ENCODE measurements at places on chromosomes 7 and 10.

DNA sequence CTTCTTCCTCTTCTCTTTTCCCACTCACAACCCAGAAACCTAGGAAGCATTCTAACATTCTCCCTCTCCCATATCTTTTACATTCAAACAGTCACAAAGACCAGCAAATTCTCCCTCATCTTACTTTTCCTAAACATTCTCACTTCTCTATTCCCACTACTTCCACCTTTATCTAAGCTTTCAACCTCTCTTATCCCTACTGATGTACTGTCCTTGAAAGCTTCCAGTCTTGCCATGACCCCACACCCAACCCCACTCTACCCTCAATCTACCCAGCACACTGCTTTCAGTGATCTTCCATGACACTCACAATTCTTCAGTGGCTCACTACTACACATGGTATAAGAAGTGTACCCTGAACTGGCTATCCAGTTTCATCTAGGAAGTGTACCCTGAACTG is 5.3 kb downstream of the IMMP2L start:
- DNase-seq, result no peak

- no peak for DNase-seq
These were observed 132.8 kb downstream of the PTPN20 start for GRCh38 chr10:47043928-47044538.

DNA sequence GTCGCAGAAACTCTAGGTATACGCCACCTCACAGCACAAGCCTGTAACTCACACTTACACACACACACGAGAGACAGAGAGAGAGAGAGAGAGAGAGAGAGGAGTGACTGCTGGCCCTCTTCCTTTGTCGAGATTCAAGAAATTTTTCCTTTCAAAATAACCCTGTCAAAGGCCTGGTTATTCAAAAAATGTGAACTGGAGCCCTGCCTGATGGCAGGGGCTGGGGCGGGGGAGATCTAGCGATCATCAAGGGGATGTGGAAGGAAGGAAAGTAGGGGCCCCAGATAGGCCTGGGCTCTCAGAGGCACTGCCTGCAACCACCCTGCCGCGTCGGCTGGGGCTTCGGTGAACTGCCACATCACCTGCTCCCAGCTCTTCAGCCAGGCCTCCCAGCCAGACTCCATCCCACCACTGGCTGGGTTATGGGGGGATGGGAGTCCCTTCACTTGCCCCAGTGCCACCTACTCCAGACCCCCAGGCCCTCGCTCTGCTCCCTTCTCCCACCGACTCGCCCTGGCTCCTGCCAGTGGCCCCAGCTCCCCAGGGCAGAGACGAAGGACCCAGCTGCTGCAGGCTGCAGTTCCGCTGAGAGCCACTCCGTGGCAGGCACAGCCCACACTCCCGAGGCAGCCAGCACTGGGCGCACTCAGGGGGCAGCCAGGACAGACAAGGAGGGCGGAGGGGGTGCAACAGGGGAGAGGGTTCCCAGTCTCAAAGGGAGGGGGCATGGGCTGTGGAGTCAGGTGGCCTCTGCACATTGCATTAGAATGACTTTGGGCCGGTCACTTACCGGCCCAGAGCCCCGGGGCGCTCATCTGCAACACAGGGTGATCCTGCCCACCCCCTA is 15.3 kb downstream of the KCNH2 start:
- peak; percentile 71 for DNase-seq

DNA sequence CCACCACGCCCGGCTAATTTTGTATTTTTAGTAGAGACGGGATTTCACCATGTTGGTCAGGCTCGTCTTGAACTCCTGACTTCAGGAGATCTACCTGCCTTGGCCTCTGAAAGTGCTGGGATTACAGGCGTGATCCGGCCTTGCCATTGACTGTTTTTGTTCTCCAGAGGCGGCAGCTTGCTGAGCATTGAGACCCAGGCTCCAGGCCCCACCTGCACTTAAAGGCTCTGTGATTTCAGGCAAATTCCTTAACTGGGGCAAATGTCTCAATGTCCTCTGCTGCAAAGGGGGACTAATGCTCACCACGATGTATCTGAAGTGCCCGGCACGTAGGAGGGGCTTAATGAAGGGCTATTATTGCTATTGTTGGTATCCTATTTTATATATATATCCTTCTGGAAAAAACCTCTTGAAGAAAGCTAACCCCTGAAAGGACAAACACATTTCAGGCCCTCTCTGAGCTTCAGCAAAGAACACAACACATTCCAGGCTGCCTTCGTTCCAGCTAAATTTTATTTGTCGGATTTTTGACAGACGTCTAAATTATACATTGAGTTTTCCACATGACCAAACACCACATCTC is 29.0 kb downstream of the TRIM8 start:
- DNase-seq, result no peak

DNA sequence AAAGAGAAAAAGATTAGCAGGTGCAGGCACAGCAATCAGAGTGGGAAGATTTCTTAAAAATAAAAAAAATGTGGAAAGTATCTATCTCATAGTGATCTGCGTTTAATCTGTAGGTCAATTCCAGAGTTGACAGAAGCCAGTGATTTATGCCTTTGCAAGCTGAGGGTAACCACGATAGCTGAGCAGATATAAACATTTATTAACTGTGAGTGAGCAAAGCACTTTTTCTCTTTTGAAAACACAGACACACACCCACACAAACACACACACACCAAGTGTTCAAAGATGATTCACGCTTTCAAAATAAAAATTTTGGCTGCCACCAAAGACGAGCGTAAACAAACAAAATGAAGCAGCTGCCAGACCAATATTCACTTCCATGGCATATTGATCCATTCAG is 243.2 kb upstream of the SLC26A5 start:
- DNase-seq, result no peak

- DNase-seq, result no peak
These were observed 162.2 kb downstream of the LRRTM3 start for GRCh38 chr10:67088036-67088435.

DNA sequence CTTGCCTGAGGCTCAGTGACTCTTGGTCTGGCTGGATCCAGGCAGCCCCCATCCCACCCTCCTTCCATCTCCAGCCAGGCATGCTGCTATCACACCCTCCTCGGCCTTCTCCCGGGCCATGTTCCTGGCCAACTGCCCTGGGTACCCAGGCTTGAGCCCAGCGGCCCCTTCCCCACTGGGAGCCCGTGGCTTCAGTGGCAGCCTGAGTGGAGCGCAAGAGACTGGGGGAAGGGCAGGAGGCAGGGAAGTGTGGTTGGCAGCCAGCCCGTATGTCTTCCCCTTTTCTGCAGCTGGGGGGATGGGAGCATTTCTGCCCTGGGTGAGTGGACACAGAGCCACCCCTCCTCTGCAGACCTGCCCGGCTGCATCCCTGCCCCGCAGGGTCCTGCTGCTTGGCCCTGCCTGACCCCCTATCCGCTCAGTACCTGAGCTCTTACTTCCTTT is 148.5 kb downstream of the ARHGAP22 start:
- no peak for DNase-seq

GRCh38 chr10:852386-852785 is 79.1 kb downstream of the LARP4B start:
- no peak for DNase-seq

GRCh38 chr7:117188376-117188775 is 134.5 kb downstream of the WNT2 start:
- no peak for DNase-seq

DNA sequence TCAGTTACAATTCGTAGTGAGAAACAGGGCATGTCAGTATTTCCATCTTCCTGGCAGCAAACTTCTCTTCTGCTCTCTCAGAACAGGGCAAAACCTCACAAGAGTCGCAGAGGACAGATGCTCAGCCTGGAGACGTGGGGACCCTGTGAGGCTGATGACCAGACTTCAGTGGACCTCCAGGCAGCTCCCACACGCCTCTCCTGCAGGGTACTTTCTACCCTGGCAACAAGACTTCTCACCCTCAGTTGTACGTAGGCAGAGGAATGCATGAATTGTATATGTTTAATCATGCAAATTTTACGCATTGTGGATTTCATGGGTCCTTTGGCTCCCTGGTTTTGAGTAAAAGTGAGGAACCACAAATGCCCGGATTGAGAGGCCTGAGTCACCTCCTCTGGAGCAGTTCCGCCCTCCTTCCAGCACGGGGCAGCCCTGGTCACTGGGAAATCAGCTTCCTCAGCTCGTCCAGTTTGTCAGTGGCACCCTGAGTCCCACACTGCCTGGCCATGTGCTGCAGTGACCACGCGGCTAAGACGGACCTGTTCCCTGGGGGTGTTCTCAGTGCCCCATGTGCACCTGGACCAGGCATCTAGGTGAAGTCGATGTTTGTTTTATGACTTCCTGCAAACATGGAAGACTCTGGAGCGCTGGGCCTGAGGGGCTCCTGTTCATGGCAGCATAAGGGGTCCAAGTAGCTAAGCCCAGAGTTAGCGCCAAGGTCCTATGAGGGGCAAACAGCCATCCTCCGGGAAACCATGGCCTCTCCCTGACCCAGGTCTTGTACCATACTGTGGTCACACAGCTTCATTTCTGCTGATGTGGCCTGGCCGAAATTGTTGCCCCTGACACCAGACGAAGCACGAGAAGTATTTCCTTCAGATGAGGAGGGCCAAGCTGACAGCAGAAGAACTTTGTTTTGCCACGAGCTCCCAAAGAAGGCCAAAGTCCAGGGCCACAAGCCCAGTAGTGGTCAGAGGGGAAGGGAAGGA is 165.1 kb downstream of the TNS3 start:
- DNase-seq, result no peak

DNA sequence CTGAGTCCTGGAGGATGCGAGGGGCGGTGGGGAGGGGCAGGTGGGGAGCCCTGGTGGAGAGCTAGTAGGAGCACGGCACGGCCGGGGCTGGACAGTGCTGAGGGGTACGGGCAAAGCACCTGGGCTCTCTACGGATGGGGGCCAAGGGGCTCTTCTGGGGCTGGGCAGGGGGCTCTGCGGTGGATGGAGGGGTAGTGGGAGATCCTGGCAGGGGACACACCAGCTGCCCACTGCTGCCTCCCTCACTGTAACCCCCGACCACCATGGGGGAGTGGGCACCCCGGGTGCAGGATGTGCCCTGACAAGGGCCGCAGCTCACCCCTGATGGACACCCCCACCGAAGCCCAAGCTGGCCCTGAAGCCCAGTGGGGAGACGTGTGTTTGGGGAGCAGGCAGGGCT is 203.3 kb downstream of the ELFN1 start:
- DNase-seq, result no peak

DNA sequence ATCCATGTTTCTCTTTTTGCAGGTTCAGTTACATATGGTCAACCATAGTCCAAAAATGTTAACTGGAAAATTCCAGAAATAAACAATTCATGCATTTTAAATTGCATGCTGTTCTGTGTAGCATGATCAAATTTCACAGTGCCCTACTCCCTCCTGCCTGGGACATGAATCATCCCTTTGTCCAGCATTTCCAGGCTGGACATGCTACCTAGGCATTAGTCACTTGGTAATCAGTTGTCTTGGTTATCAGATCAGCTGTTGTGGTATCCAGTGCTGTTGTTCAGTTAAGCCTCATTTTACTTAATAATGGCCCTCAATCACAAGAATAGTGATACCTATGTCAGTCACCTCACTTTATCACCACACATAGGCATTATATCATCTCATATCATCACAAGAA is 7.3 kb upstream of the PNLIP start:
- DNase-seq, result no peak

GRCh38 chr7:117248829-117249228 is 74.0 kb downstream of the WNT2 start:
- no peak for DNase-seq

GRCh38 chr7:31102151-31102972 is 50.3 kb downstream of the ADCYAP1R1 start:
- no peak for DNase-seq

GRCh38 chr10:123517901-123518300 is 148.3 kb upstream of the GPR26 start:
- no peak for DNase-seq

DNA sequence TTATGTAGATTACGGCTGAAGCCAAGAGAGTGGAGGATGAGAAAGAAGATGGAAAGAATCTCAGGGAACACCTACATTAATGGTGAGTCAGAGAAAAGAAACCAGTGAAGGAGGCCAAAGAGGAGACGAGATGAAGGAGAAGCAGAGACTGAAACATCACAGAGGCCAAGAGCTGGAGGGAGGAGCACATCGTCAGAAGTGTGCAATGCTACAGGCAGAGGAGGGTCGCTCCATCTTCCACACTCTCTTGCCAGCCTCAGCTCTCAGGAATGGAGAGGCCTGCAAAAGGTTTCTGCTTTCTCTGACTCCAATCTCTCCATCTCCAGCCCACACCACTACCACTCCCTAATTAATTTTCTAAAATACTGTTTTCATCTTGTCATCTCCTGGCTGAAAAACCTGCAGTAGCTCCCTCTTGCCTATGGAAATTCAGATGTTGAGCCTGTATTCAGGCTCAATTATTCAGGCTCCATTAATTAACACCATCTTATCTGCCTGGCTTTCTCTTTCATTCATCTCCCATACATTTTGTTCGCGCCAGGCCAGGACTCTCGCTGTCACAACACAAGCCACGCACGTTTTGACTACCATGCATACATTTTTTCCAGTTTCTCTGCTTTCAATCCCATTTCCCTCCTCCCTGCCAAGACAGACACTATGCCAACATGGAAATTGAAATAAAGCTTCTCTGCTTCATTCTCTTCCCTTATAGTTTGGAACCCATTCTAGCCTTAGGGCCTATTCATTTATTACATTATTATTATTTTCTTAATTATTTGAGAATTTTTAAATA is 165.8 kb downstream of the INHBA start:
- DNase-seq, result no peak

- no peak for DNase-seq
These were observed 21.4 kb upstream of the OPN4 start for GRCh38 chr10:86632951-86633350.

DNA sequence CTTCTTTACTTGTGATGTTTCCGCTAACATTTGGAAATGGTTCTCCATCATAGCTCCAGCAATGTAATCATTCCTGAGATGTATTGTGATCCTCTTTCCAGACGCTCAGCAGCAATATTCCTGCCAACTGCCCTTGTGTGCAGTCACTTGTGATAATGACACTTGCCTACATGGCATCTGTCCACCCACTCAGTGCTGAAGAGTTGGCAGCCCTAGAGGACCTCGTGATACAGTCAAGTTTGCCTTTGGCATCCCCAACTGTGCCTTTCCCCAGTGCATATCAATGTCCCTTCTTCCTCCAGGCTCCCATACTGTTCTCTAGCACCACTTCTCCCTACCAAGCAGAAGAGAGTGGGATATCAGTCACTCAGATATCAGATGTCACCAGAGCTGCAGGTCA is 64.9 kb downstream of the MYOF start:
- no peak for DNase-seq

DNA sequence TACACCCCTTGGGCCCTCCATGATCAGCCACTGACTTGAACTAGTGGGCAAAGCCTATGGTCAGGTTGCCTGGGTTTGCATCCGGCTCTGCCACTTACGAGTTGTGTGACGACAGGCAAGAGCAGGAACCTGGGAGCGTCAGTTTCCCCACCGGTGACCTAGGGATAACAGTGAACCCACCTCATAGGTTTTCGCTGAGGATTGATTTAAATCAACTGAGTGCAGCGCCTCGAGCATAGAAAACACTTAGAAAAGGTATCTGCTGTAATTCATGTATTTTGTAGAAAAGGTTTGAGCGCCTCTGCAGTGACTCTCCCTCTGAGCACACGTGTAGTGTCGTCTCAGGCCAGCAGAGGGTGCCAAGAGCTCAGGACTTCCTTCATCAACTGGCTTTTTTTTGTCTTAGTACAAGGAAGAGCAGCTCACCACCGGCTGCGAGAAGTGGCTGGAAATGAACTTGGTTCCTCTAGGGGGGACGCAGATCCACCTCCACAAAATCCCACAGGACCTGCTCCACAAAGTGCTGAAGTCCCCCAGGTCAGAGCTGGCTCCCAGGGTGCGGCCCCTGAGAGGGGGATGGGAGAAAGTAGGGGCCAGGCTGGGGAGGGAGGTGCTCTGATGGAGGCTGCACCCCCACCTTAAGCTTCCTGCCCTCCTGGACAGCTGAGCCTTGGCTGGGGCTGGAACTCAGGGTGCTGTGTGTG is 27.7 kb downstream of the BTBD16 start:
- peak; percentile 76 for DNase-seq
